Neural progenitor cell (in vitro differentiated cells): ENCODE measurements at places on chromosomes 5 and 9. TPM values are rescaled to one million over a fixed set of nuclear protein-coding genes. Genes with fewer than 3 reads are reported as not detected.
A peak's percentile ranks its signal among the peaks of the same experiment; 100 is the strongest.

GRCh38 chr5:87770601-87771121, 357.9 kb upstream of the CCNH start:
- DNase-seq = peak; percentile 51

SLC45A2 gene
- 0.06 TPM in 1 of 2 replicates, not detected in the other for total RNA-seq

DNA sequence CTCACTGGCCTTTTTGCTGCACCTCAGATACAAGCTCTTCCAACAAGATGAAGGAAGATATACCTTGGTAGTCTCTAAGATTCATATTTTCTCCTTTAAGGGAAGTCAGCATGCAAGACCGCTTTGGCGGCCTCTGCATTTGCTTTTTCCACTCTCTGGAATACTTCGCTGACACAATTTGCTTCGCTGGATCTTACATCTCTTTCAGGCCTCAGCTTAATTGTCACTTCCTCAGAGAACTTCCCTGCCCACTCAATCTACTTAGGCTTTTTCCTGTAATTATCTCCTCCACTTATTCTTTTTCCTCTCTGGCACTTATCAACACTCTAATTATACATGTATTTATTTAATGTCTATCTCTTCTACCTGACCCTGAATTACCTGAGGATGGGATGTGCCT, 1131.1 kb upstream of the WWC1 start:
- DNase-seq = no peak

DNA sequence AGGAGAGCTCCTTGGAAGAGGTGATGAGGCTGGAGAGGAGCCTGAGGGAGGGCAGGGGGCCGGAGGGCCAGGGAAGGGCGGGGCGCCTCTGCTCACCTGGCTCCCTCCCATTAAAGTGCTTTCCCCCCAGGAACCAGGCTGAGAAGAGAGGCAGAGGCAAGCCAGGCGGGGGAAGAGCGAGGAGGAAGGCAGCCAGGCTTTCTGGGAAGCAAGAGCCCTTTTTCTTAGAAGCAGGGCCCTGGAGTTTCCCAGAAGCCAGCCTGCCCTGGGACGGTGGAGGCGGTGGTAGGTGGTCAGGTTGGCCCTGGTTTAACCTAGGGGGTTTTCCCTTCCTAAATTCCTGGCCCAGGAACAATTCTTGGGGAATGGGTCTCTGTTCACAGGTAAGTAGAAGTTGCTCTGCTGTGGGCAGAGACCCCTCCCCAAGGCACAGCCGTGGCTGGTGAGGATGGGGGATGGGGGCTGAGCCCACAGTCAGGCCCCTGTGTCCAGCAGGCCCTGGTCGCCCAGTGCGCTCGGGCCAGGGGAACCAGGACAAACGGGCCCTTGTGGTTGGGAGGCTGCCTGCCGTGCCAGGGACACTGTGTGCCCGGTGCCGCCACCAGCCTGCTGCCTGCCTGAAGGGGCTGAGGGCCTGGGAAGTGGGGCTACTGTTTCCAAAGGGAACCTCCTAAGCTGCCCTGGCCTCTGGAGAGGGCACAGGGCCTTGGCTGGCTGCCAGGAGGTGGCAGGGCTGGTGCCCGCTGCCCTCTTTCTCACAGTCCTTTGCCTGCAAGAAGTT, 16.6 kb upstream of the RALGDS start:
- DNase-seq = no peak

DNA sequence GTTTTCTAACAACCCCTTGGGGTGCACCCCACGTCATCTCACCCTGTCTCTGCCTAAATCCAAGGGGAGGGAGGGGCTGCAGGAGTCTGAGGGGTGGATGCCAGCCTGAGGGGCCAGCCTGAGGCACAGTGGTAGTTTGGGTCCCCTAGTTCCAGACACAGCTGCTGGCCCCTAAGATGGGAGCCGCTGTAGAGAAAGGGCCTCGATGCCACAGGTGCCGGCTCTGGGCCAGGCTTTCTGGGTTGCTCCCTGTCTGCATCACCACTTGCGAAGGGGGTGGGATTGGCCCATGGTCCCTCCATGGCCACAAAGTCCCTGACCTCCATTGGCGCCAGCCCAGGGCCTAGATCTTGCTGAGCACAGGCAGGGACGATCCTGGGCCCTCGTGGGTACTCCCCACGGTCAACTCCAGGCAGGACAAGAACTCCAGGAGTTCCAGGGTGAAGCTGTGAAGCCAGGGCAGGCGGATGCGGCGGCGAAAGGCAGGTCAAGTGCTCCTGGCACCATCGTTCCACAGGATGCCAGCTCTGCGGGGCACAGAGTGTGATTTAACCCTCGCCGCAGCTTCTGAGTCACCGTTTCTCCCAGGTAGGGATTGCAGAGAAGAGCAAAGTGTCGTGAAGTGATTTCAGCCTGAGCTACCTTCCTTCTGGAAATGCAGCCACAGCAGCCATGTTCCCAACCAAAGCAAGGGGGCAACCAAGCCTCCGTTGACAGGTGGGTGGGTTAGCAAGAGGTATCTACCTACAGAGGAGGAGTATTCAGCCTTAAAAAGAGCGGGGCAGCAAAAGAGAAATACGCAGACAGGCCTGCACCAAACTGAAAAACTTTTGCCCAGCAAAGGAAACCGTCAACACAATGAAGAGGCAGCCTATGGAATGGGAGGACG, 41.6 kb upstream of the EXOC3 start:
- DNase-seq = no peak

DNA sequence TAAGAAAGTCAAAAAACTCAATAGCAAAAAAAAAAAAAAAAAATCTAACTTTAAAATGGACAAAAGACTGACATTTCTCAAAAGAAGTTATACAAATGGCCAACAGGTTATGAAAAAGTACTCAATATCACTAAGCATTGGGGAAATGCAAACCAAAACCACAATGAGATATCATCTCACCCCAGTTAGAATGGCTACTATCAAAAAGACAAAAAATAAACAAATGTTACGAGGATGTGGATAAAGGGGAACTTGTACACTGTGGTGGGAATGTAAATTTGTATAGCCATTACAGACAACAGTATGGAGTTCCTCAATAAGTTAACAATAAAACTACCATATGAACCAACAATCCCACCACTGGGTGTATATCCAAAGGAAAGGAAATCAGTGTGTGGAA, 37.2 kb downstream of the ENC1 start:
- no peak for DNase-seq

DNA sequence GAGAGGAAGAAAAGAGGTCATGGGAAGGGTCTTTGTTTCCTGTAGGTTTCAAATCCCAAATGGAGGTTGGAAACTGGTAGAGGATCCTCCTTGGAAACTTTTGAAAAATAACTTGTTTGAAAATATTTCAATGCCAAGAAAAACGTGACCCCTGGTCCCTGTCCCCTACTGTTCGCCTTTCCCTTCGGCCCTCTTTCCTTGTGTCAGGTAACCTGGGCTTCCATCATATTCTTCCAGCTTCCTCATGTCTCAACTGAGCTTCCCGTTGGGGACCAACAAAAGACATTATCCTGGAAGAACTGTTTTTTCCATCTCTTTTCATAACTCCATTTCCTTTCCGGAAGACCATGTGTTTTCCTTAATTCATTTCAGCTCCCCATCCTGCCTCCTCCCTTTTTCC, 266.8 kb upstream of the ANKRD55 start:
- no peak for DNase-seq

SPINK1 gene
- total RNA-seq = not detected in 2 replicates

DNA sequence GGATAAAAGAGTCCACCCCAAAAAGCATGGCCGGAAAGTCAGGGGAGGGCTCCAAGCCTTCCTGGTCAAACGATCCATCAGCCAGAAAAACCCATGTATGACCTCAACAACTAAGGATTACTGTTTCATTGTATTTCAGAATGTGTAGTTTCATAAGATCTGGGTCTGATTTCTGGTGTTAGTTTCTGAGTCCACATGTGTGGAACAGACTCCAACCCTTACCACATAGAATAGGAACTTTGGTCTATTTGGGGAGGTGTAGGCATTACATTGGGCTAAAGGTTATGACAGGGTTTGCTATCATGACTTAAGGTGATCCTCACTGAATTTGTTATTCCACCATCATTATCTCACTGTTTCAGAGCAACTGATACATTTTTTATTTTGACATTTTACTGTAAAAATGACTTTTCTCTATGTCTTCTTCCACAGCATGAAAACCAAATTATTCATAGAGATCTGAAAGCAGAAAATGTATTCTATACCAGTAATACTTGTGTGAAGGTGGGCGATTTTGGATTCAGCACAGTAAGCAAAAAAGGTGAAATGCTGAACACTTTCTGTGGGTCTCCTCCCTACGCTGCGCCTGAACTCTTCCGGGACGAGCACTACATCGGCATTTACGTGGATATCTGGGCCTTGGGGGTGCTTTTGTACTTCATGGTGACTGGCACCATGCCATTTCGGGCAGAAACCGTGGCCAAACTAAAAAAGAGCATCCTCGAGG, 33.5 kb downstream of the HMGCS1 start:
- no peak for DNase-seq

GRCh38 chr9:114603248-114603647, 7.8 kb upstream of the TMEM268 start:
- no peak for DNase-seq

DNA sequence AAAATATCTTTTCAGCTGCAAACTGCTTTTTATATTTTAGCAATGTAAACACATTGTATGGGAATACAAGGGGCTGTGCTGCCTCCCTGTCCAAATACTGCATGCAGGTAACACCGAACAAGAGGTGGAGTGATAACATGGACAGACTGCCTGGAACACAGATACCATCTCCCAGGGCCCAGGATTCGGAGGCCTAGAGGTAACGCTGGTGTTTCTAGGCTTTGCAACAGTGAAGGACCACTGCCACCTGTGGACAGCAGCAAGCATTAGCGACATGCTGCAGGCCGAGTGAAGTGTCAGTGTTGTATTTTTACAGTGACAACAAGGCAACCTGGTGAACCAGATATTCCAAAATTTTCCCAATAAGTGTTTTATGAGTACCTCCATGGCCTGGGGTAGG, 379.1 kb downstream of the DMRT2 start:
- DNase-seq = no peak

- DNase-seq = no peak
These were observed 3.1 kb downstream of the RNF38 start for GRCh38 chr9:36396985-36397384.

GRCh38 chr9:12816656-12817101, 41.9 kb downstream of the LURAP1L start:
- no peak for DNase-seq

- no peak for DNase-seq
These were observed 299.4 kb downstream of the PSAT1 start for GRCh38 chr9:78596346-78596745.

FAM200C gene
- total RNA-seq = 15.8 and 25.3 TPM in 2 replicates

GRCh38 chr9:128149951-128150593, 819 bp downstream of the LCN2 start:
- no peak for DNase-seq

SLC6A3 gene
- total RNA-seq = 0.19 and 0.32 TPM in 2 replicates

DNA sequence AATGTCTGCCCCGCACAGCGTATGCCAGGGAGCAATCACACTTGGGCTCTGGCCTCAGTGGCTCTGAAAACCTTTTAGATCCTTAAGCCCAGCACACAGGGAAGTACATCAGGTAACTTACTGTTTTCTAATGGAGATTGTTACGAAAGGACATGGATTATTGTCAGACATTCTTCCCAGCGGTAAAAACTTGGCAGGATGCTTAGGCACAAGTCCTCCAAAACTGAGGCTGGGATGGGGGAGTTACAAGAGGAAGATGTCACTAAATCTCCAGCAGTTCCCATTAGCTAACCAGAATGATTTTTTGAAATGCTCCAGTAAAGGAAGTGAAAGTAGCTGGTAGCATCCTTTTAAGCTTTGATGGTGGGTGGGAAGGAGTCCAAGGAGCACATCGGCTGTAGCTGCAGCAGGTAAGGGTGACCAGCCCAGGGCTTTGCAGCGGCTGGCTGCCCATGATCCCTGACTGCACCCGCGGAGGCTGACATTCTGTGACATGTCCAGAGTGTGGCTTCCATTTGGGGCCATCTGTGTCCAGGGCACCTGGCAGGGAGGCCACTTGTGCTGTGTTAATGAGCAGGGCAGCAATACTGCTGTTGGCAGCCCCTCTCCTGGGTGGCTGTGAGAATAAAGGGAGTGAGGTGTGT, 165.8 kb downstream of the GADD45G start:
- no peak for DNase-seq

DNA sequence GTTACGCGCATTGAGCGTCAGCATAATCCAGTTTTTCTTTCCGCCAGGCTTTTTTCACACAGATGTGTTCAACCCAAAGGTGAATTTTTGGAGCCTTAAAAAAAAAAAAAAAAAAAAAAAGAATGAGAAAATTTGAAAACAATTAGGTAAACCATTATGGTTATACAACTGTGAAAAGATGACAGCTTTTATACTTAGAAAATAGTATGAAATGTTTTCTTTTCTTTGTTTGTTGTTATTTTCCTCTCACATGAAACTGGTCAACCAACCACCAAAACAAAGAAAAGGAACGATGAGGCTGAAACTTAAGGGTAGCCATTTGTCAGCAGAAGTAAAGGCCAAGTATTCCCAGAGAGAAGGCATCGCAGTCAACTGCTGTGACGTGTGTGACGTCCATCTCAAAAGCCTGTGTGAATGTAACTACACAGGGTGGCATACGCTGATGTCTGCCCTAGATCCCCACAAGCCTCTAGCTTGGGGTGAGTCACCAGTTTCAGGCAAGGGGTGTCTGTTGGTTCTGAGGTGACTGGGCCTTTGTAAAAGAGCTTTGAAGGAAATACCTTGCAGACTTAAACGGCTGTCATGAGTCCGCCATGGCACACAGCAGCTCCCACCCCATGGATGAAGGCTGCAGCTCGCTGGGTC, 182.9 kb downstream of the AOPEP start:
- DNase-seq = no peak

DNA sequence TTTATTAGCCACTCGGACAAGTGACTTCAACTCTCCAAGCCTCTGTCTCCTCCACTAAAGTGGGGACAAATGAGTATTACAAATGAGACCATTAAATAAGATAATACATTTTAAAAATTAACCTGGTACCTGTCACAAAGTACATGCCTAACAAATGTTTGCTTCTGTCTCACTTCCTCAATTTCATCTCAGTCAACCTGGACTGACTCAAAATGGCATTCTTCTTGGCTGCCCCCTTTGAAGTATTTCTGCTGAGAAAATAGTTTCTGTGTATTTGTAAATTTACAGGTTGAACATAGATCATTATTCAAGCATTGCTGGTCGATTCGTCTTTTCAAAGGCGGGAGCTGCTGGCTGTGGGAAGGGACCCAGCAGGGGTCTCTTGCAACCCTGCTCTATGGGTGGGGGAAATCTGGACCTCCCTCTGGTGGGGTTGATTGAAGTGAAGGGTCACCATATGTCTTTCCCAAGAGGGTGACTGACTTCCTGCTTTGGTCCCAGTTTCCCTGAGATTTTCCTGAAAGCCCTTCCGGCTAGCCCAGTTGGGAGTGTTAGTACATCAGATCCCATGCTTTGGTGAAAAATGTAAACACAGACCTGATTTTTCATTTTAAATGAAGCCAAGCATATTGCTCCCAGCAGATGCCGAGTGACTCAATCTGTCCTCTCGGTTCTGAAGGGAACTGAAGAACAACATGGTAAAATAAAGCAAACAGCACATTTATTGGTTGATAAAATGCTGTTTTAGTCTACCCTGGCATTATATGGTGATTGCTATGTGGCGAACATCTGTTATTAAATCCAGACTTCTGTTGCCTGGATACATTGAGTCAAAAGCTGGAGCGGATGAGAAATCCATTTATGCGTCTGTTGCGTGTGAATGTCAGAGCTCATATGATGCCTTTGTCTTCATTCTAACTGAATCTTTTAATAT, 73.0 kb downstream of the KCNIP1 start:
- DNase-seq = no peak

CCNJL gene
- total RNA-seq = 8.4 and 9.4 TPM in 2 replicates
